ENCODE measurements at places on chromosomes 12 and 14. TPM values are rescaled to one million over a fixed set of nuclear protein-coding genes. Genes with fewer than 3 reads are reported as not detected.

GRCh38 chr12:115075552-115076170 lies 391.7 kb upstream of the TBX3 start:
- no peak for ATAC-seq

DNA sequence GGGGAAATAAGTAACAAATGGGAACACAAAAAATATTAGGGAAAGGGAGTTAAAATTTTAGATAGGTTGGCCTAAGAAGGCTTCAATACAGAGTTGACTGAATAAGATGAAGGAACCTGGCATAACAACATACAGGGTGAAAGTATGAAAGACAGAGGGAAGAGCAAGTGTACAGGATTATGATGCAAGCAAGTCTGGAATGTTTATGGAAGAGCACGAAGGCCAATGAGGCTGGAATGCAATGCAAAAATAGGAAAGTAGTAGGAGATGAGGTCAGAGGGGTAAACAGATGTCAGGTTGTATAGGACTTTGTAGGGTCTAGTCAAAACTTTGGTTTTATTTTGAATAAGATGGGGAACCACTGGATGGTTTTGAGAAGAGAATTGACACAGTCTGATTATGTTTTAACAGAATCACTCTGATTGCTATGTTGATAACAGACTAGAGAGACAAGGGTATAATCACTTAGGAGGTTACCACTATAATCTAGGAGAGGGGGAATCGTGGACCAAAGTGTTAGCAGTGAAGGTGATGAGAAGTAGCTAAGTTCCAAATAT lies 96.8 kb downstream of the OSBPL8 start:
- no peak for ATAC-seq

- ATAC-seq = peak; percentile 90
Observed at GRCh38 chr14:81517798-81518398, 15.8 kb downstream of the SEL1L start.

- ATAC-seq = no peak
Observed at GRCh38 chr14:103001651-103002396, 55.5 kb downstream of the CDC42BPB start.

GRCh38 chr14:54675236-54676128 lies 108.6 kb downstream of the SAMD4A start:
- ATAC-seq = no peak

DNA sequence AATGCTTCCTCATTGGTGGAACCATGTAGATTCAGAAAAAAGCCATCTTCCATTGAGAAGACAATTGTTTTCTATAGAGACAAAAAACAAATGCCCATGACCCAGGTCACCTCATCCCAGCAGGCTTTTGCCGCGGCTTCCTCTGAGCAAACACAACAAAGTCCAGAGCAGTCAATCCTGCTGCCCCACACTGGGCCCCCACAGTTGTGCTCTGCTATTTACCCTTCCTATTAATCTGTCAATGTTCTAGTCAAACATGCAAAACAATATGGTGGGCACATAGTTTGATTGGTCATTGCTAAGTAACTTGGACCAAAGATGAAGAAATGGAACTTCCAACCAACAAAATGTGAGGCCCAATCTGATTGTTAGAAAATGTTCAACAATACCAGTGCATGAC lies 20.7 kb downstream of the C12orf42 start:
- no peak for ATAC-seq

- no peak for ATAC-seq
Observed at GRCh38 chr14:52348279-52348678, 34.2 kb downstream of the PTGER2 start.

The HOXC6 gene
- not detected for total RNA-seq

The LUM gene
- total RNA-seq = 83.9 TPM

The MGAT4C gene
- 0.15 TPM for total RNA-seq

The PTPRO gene
- 0.50 TPM for total RNA-seq

The RHOF gene
- total RNA-seq = 12.3 TPM

The ZDHHC22 gene
- not detected for total RNA-seq

All from gastroesophageal sphincter (tissue), 4 donors.